Renal pelvis (tissue), 12 donors: ENCODE measurements at places on chromosomes 16 and 17.

DNA sequence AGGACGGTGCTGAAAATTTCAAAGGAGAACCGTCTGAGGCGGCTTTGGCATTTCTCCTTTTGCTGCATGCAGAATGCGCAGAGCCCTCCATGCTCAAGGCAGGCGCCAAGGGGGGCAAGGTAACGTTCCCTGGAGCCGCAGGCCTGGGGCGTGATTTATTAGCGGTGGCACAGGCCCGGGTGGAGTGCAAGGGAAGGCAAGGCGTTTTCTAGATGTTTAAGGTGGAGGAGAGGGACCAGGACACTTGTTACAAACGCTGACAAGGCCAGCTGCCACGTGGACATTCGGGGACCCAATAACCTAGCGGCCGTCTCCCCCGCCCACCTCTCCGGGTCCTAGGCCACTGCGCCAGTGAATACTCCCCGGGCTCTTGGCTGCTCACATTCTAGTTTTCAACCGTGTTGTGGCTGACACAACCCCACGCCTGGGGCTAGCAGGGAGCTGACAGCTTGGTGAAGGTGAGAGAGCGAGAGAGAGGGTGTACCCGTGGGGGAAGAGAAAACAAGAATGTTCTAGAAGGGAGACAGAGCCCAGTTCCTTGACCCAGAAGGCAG is 250.1 kb downstream of the C16orf95 start:
- no peak for DNase-seq

DNA sequence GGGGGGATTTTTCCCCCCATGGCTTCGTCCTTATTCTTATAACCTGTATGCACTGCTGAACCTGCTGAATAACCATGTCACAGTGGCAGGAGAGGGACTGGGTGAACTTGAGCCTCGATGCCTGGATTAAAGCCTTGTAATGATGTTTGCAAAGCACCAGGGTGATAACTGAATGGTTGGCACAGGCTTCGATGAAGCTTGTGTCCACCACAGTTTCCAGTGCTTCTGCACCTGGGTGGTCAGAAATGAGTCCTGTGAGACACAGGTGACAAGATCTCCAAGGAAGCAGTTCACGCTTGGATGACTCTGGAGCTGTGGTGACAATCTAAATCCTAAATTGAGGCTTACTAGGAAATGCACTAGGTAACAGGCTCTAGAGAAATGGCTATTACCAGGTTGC is 729.3 kb downstream of the MAF start:
- DNase-seq, result no peak

- DNase-seq, result no peak
These were observed 9.6 kb upstream of the HAPSTR1 start for GRCh38 chr16:9081843-9082242.

DNA sequence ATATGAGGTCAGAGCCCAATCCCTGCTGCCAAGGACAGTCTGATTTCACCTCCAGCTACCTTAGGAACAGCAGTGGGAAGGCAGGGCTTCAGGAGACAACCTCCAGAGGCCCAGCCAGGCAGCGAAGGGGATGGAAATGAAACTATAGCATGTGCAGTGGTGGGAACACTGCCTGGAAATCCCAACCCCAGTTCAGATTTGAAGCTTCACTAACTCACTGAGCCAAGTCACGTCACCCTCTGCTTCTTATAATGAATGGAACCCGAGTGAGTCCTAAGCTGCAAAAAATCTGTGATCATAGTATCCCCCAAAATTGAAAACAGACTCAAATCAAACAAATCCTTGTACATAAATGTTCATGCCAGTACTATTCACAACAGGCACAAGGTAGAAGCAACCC is 36.0 kb upstream of the SLC39A11 start:
- no peak for DNase-seq

DNA sequence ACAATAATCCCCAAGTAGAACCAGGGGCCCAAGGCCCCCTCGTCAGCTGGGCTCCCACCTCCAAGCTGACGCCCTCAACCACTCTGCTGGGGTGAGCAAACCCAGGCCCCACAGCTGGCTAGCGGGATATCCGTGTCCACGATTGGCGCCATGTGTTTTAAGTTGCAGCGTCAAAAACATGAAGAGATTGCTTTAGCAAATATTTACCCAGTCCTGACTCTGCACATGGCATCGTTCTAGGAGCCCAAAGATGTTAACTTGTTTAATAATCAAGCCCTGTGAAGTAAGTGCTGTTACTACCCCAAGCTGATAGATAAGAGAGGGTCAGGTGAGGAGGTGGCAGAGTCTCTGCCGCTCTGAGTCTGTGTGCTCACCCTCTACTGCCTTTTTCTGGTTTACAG is 344 bp upstream of the SEPTIN12 start:
- DNase-seq, result no peak

DNA sequence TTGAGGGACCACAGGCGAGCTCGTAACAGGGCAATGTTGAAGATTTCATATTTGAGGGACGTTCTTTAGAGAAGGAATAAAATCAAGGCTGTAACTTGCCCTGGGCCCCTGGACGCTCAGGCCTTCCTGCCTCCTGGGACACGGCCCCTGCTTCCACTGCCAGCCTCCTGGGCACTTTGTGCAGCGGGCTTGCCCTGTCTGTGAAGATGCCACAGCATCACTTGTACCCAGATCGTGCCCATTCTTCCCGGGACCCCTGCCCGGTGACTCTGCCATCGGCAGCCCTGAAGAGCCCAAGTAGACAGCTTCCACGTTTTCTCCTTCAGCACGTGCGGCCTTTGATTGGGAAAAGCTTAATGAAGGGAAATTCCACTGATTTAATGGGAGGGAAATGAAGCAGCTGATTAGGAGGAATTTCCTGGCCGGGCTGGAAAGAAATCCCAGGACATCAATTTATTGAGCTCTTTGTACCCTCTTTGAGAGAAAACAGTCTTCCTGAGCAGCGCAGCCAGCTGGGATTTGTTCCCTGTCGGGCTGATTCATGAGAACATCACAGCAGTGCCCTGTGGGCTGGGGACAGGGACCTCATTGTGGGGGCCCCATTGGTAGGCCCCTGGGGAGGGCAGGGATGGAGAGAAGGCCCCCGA is 71.5 kb downstream of the CRISPLD2 start:
- peak; percentile 63 for DNase-seq

DNA sequence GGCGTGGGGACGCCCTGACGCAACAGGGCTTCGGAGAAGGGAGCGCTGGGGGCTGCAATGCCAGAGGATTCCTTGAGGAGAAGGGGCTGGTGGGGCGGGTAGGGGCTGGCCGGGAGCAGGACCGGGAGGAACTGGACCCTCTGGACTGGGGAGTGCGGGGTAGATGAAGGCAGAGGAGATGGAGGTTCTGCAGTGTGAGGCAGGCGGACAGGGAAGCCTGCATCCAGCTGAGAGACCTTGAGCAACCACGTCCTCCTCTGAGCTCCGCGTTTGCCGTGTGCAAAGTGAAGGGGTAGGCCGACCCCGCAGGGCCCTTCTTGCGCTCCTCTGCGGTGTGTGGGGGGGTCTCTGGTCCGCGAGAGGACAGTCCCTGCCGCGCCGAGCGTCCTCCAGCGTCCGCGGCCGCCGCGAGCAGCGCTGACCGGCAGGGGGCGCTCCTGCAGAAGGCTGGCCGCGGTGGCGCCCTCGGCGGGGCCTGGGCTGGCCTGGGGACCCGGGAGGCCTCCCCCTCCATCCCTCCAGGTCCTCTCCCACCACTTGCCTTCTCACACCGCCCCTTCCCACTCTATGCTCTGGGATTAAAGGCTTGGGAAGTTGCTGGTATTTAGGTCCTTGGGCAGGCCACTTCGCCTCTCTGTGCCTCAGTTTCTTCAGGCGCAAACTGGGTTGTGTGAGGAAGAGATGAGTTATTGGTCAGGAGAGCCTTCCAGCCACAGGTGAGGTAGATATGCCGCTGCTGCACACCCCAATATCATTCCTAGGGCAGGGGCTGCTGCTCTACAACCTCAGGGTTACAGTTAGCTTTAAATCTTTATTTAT is 9.6 kb upstream of the WNT9B start:
- DNase-seq, result no peak

GRCh38 chr17:1916316-1916715 is 86.5 kb downstream of the RPA1 start:
- no peak for DNase-seq

- DNase-seq, result no peak
These were observed 24.8 kb upstream of the NSRP1 start for GRCh38 chr17:30091771-30092170.

- DNase-seq, result no peak
These were observed 77.3 kb upstream of the ATF7IP2 start for GRCh38 chr16:10308305-10309193.

- DNase-seq, result no peak
These were observed 137.9 kb downstream of the PITPNC1 start for GRCh38 chr17:67514998-67515397.

- no peak for DNase-seq
These were observed 29.9 kb downstream of the ABCC12 start for GRCh38 chr16:48125888-48126287.

GRCh38 chr16:56987692-56988091 is 1.7 kb upstream of the NLRC5 start:
- no peak for DNase-seq

DNA sequence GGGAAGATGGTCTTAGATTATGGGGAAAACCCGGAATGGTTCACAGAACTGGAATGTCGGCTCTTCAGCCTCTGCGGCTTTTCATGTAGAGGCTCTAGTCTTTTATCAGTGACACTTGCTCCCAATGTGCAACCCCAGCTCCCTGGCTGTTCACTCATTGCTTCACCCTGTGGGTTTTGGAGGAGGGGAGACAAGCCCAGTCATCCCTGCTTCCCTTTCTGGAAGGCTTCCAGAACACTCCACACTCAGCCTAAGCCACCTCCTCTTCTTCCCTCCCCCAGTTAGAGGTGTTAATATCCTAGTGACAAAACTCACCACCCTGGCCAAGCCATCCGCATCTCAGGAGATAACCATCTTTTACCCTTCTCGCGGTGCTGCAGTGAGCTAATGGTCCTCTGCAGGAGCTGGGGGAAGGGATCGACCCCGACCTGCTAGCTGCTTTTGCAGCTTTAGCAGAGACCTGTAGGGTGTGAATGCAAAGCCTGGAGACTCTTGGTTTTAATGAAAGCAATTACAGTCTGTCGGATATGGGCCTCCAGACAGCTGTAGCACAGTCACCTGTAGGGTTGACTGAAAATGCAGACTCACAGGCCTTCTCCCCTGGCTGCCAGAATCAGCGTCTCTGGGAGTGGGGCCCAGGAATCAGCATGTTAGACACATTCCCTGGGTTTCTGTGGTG is 24.3 kb upstream of the LASP1NB start:
- no peak for DNase-seq

DNA sequence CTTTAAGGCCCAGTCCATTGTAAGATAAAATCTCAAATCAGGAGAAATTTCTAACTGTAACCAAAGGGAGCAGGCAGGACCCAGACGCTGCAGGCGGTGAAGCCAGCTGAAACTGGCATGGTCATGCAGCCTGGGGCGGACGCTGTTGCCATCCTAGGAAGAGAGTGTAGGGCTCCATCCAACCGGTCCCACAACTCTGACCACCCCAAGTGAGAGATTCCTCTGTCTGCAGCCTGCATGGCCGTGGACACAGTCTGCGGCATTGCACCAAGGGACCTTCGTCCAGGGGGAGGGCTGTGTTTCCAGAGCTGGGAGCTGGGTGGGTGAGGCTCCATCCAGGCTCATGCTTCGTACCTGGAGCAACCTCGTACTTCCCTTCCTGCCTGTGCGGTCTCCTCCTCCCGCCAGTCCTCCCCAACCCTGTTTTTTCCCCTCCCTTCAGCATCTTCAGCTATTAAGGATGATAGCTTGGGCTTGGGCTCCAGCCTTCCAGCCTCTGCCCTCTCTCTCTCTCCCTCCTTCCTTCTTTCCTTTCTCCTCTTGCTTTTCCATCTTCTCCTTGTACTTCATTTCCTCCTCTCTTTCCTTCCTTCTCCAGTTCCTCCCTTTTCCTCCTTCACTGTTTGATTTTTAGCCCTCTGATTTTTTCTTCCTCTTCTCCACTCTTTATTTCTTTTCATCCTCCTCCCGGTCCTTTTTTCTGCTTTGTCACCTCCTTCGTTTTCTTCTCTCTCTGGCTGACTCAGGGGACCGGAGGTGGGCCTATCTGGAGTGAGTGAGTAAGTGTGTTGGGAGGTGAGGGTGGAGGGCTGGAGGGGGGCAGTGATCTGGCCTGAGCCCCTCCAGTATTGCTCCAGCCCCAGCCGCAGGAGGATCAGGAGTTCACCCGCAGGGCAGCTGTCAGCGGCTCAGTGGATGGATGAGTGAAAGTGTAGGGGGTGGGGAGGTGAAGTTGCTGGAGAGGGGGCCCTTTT is 17.0 kb upstream of the LHX1 start:
- DNase-seq, result no peak

DNA sequence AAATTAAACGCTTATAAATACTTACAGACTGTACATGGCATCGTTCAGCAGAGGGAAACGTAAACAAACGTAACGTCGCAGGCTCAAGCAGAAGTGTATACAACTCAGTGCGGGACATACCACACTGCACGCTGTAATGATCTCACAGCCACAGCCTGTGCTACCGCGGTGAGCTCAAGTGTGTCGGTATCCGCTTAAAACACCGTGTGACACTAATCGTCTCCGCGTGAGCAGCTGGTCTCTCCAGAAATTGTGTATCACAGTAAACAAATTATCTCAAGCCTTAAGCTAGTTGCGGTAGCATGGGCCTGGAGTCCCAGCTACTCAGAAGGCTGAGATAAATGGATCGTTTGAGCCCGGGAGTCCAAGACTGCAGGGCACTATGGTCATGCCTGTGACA is 115.3 kb downstream of the ANKRD11 start:
- DNase-seq, result no peak

DNA sequence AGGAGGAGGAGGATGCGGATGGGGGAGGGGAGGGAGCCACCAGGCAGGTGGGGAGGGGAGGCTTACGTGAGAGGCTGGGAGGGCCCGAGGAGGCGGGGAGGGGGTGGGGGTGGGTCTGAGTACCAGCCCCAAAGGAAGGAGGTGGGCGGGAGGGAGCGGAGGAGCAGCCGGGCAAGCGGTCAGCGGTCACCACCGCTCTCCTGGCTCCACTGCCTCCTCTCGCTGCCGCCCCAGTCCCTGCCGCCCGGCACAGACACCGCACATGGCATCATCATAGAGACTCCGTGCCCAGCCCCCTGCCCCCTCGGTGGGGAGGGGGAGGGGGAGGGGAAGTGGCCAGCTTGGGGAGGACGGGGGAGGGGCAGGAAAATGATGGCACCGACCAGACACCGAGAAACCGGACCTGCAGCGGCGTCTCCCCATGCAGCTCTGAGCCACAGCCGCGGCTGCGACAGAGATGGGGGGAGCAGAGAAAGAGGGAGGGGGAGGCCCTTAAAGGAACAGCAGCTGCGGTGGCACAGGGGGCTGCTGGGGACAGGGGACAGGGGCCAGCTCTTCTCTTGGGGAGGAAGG is at the start of gene TLCD3B:
Gene TLCD3B (minus strand): TSS at position 431 of the 573 bp plus-strand sequence. CDS start 744 bp downstream, outside the sequence.
- no peak for DNase-seq

GRCh38 chr17:74592087-74592990 is at the start of gene CD300LD:
Gene CD300LD, minus strand, starts transcription at chr17:74592283. Its CDS starts 81 bp downstream, at chr17:74592202.
- no peak for DNase-seq

GRCh38 chr17:1168533-1169220 is 11.1 kb downstream of the ABR start:
- DNase-seq, result no peak

DNA sequence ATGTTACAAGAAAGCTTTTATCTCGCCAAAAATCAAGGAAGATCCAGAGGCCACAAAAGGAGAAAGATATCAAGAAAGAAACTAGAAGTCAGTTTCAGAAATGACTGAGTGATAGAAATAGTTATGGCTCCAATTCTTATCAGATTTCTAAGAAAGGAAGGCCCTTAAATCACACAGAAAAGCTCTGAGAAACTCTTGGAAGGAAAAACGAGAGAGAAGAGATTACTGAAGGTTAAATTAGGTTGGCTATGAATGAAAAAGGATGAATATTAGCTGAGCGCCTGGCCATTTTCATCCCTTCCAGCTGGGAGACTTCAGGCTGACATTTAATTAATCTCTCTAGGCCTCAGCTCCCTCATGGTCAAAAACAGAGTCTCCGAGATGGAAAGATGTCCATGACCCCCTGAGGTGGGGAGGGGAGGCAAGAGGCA is 72.3 kb downstream of the CYTH1 start:
- DNase-seq, result peak; percentile 37
